Transverse colon (tissue), 4 donors: ENCODE measurements at places on chromosomes 1 and 21. TPM values are rescaled to one million over a fixed set of nuclear protein-coding genes. Genes with fewer than 3 reads are reported as not detected.

The S100B gene
- 37.2 TPM for total RNA-seq

The OLIG2 gene
- not detected for total RNA-seq

The S100A6 gene
- total RNA-seq, result 881 TPM

The TMEM82 gene
- total RNA-seq, result 13.2 TPM

The LIPI gene
- total RNA-seq, result not detected

The CELA3B gene
- total RNA-seq, result not detected

The SH2D2A gene
- total RNA-seq, result 5.9 TPM

The SPATA1 gene
- not detected for total RNA-seq

The SLC44A3 gene
- 20.6 TPM for total RNA-seq

The KHDC4 gene
- 119 TPM for total RNA-seq

The PLA2G2C gene
- 4.1 TPM for total RNA-seq

The LAMB3 gene
- total RNA-seq, result 127 TPM

The CDKN2C gene
- total RNA-seq, result 10.3 TPM

The ELAPOR1 gene
- 19.5 TPM for total RNA-seq

The VHLL gene
- not detected for total RNA-seq

The CCDC185 gene
- total RNA-seq, result not detected

The HES4 gene
- 10.8 TPM for total RNA-seq

The CDC14A gene
- 43.4 TPM for total RNA-seq

The LCE3D gene
- total RNA-seq, result not detected

The SIK1 gene
- 47.5 TPM for total RNA-seq

The MXRA8 gene
- 67.7 TPM for total RNA-seq

The PGBD5 gene
- 0.80 TPM for total RNA-seq

The PEF1 gene
- total RNA-seq, result 12.3 TPM

The TEDDM1 gene
- total RNA-seq, result not detected

The AMY1A gene
- not detected for total RNA-seq

The MMEL1 gene
- total RNA-seq, result 10.5 TPM

The CRNN gene
- not detected for total RNA-seq

The MTARC2 gene
- 199 TPM for total RNA-seq

The ACKR1 gene
- total RNA-seq, result 16.7 TPM

The C1QA gene
- 76.7 TPM for total RNA-seq

The VTCN1 gene
- total RNA-seq, result not detected

The AK5 gene
- total RNA-seq, result not detected

The CELA3A gene
- not detected for total RNA-seq

The FNDC10 gene
- 3.0 TPM for total RNA-seq

The FMO5 gene
- 145 TPM for total RNA-seq

The CASQ1 gene
- 0.95 TPM for total RNA-seq

The PBX1 gene
- 77.2 TPM for total RNA-seq

The OR6N1 gene
- not detected for total RNA-seq

The FNDC7 gene
- not detected for total RNA-seq

The KCNQ4 gene
- total RNA-seq, result 3.1 TPM

The SPATA46 gene
- not detected for total RNA-seq
